Activated CD4-positive, alpha-beta T cell treated with anti-CD3 and anti-CD28 coated beads, Interleukin-2, amount 50 U/mL, for 4 hours (primary cell): ENCODE measurements at places on chromosomes 3 and 15.

- no peak for DNase-seq
Measured at GRCh38 chr3:142216321-142216720, 9.1 kb downstream of the GK5 start.

DNA sequence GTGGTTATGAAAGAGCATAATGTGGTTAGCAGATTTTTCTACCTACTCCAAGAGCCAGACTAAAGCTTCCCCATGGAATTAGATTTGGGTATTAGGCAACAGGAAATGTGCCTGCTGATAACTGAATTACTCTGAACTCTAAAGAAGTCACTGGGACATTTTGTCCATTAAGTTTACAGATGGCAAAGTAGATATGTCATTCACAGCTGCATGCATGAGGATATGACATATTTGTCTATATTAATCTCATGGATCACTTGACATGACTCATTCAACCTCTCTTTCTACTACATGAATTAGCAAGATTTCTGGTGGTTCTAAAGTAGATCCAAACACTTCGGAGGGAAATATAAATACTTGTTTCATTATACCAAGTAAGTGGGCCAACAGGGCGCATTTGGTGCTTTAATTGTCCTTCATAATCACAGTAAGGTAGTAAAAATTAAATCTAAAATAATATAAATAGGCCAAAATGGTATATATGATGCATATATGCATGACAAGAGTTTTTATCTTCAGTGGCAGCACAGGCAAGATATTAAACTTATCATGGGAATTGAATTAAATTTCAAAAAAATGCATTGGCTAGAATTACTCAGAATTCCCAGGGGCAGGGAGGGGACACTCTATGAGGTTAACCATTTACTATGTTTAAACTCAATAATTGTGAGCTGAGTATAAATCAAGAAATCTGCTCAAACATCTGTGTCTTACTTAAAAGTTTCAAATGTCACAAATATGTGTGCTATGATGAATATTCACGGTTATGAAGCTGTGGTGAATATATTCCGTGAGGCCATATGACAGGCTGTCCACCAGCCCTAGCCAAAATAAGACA, 365.3 kb upstream of the KCNMB2 start:
- no peak for DNase-seq

DNA sequence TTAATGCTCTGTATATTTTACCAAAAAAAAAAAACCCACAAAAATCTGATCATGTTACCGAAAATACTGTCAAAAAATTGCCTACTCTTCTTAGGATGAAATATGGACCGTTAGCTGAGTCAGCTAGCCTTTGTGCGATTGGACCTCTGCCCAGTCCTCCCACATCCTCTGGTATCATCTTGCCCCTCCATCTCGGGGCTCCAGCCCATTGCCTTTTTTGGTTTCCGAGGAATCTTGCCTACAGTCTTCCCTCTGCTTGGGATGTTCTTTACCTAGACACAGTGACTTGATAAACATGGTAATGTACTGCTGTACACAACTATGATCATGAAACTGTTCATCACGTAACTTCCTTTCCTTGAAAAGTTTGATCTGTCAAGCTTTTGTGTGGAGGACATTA, 371.4 kb downstream of the SV2B start:
- no peak for DNase-seq

DNA sequence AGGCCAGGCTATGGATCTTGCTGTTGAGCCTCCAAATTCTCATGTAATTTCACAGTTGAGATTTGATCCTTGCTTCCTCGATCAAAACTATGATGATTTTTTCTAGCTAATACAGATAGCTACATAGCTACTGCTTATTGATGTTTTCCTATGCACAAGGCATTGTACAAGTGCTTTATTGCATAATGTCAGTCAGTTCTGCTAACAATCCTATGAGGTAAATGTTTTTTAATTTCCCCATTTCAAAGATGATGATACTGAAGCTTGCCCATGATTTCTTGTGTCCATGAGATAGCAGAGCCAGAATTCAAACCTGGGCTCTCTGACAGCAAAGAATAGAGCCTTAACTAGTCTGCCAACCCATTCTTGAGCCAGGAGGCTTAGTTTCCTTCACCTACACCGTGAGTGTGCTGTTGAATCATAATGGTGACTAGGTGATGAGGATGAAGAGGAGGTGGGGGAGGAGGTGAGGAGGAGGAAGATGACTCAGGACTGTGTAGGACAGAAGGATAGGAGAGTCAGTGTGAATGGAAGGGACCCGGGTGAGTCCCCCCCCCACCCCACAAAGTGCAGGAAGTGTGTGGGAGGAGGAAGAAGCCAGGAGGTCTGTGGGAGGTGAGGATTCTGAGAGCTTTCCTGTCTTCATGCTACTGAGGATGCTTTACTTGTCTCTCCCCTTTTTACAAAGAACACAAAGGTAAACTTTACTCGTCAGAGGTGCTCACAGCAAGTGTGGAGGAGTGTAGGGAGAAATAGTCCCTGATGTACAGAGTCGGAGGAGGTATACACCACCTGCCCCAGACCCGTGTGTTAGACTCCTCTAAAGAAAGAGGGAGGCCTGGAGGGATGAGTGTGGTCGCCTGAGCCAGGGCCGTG, 3.6 kb downstream of the TAGLN3 start:
- DNase-seq: peak; percentile 69

GRCh38 chr3:138347960-138348753, at the start of gene MRAS:
Gene MRAS, plus strand, starts transcription at chr3:138348579. Its CDS starts 24,305 bp downstream, at chr3:138372884.
- no peak for DNase-seq

DNA sequence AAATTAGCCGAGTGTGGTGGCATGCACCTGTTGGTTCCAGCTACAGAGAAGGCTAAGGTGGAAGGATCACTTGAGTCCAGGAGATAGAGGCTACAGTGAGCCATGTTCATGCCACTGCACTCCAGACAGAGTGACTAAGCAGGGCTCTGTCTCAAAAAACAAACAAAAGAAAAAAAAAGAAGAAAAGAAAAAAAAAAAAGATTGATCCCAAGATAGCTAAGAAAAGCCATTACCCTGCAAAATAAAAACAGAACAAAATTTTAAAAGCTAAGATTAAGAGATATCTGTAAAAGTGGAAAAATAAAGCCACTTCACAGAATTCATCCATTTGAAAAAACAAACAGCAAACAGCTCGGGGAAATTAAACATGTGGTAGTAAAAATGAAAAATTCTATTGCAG, 23.8 kb downstream of the LRRC2 start:
- DNase-seq: no peak

- DNase-seq: no peak
Measured at GRCh38 chr15:92021792-92022191, 168.3 kb downstream of the SLCO3A1 start.

DNA sequence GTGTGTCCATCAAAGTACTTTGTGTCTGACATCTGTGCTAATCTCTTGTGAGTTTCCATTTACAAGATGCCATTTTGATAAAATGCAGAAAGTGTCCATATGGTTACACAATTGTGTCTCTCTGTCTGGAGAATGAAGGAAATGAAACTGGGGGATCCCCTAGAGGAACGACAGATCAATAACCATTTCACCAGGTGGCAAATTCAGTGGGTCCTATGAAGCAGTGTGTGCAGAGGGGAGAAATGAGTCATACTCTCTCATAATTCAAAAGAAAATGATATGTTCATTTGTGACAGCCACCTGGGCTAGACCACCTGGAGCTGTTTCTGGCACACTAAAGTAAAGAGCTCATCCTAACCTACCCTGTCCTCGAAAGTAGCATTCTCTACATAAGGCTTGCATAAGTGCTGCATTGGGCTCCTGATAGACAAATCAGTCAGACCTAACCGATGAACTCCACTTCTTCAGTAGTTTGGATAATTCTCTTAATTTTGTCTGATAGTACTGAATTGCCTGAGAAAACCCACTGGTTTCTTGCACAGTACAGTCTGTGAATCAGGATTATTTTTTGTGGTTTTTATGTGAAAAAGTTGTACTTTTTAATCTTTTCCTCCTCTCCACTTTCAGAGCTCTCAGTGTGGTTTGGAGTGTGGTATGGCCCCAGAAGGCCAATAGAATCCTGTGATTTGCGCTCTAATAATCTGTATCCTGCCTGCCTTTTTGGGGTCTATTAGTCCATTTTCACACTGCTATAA, 10.3 kb upstream of the CD47 start:
- DNase-seq: peak; percentile 46

GRCh38 chr3:186525369-186526255, 18.6 kb downstream of the CRYGS start:
- no peak for DNase-seq

GRCh38 chr3:101453961-101454360, 59.1 kb downstream of the SENP7 start:
- no peak for DNase-seq

DNA sequence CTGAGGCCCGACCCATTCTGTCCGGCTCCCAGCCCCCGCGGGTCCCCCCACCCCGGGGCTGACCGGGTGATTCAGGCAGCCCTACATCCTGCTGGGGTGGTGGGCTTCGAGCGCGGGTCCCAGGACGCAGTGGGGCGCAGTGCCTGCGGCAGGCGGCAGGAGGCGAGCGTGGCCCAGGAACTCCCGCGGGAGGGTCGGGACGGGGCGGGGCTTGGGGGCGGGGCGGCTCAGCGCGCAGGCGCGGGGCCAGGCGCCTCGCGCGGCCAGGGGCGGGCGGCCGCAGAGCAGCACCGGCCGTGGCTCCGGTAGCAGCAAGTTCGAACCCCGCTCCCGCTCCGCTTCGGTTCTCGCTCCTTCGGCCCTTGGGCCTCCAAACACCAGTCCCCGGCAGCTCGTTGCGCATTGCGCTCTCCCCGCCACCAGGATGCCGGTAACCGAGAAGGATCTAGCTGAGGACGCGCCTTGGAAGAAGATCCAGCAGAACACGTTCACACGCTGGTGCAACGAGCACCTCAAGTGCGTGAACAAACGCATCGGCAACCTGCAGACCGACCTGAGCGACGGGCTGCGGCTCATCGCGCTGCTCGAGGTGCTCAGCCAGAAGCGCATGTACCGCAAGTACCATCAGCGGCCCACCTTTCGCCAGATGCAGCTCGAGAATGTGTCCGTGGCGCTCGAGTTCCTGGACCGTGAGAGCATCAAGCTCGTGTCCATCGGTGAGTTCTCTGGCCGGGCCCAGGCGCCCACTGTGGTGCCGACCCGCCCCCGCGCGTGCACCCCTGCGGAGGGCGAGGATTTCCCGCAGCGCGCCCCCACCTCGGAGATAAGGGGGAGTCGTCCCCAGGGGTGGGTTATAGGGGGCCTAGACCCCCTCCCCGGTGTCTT, at the start of gene FLNB:
TSS of gene FLNB (plus strand) at position 282 of the 885 bp plus-strand sequence. CDS start at position 425, 143 bp downstream.
- peak; percentile 77 for DNase-seq

GRCh38 chr3:141699324-141699723, 38.8 kb upstream of the RNF7 start:
- DNase-seq: no peak

- no peak for DNase-seq
Measured at GRCh38 chr15:74642734-74643664, 27.4 kb downstream of the CLK3 start.

- no peak for DNase-seq
Measured at GRCh38 chr3:27521179-27521871, 37.1 kb upstream of the SLC4A7 start.

GRCh38 chr3:73656241-73656890, 31.6 kb upstream of the PDZRN3 start:
- DNase-seq: no peak

DNA sequence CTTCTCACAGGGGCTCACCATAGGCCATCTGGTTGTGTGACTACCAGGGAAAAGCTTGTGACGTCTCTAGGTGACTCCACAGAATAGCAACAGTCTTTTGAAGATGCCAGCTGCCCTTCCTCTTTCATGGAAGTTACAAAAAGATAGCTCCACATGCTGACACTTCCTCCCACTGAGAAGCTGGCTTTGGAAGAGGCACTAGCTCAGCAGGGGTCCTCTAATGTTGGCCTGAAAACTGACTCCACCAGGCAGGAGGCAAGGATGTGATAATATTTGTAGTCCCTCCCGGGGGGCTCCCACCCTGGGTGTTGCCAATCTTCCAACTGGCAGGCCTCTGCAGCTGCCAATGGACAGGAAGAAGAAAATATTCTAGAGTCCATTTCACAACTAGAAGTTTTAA, 343.5 kb downstream of the NEK10 start:
- DNase-seq: no peak

DNA sequence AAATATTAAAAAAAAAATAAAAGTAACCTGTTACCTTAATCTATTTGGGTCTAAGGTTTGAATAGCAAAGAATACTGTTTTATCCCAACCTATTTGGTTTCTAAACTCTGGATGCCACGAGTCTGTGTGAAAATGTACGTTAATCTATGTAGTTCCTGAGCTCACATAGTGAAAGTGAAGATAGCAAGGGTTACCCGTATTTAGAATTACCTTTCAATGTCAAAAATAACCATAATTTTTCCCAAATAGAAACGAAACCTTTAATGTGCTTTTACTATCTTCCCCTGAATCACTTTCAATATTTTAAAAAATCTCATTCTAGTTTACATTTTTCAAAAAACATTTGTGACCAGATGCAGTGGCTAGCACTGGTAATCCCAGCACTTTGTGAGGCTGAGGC, 5.8 kb upstream of the USP50 start:
- no peak for DNase-seq

- DNase-seq: no peak
Measured at GRCh38 chr3:111748132-111748531, 110.9 kb upstream of the PHLDB2 start.

GRCh38 chr3:133376810-133377209, 23.0 kb upstream of the BFSP2 start:
- DNase-seq: no peak

DNA sequence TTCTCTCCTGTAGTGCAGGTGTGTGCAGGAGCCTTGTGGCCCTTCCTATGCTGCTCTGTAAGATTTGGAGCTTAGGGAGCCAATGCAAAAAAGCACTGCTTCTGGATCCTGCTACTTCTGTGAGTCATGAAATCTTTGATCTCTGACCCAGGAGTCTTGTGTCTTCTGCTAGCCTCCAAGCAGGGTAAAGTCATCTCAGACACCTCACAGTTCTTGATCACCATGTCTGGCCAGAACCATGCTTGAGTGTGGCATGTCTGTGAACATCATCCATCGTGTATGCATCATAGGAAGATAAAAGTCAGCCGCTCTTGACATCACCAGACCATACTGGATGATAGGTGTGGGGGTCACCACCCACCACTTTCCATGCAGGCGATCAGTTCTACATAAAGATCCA, 247.8 kb downstream of the RPLP1 start:
- DNase-seq: no peak

GRCh38 chr3:183116025-183116614, 16.8 kb upstream of the MCCC1 start:
- DNase-seq: peak; percentile 36

DNA sequence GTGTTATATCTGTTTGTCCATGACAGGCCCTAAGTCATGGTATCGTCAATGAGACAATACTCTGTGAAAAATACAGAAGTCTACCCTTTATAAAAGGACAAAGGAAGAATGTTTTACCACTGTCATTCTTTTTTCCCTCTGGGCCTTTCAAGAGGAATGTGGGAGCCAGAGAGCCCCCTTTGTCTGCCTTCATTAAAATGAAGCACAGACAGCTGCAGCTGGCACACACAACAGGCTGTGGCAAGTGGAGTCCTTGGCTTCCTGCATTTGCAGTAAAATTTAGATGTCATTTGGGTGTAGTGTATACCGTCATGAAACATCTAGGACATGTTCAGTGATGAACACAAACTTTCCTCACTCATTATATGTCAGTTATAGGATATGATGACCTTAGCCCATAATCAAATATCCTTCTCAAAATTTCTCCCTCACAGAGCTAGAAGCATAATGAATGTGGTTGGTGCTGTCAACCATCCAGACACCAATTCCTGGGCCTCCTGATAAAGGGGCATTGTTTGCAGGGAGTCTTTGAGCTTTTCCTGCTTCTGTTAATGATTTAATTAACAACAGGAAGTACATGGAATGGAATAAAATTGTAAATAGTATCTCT, 76.4 kb downstream of the DHX36 start:
- no peak for DNase-seq

- DNase-seq: no peak
Measured at GRCh38 chr3:123072564-123072963, 5.7 kb downstream of the PDIA5 start.
